ENCODE measurements at places on chromosomes 13 and 19. TPM values are rescaled to one million over a fixed set of nuclear protein-coding genes. Genes with fewer than 3 reads are reported as not detected.
A peak's percentile ranks its signal among the peaks of the same experiment; 100 is the strongest.

The C2CD4C gene
- total RNA-seq: not detected

DNA sequence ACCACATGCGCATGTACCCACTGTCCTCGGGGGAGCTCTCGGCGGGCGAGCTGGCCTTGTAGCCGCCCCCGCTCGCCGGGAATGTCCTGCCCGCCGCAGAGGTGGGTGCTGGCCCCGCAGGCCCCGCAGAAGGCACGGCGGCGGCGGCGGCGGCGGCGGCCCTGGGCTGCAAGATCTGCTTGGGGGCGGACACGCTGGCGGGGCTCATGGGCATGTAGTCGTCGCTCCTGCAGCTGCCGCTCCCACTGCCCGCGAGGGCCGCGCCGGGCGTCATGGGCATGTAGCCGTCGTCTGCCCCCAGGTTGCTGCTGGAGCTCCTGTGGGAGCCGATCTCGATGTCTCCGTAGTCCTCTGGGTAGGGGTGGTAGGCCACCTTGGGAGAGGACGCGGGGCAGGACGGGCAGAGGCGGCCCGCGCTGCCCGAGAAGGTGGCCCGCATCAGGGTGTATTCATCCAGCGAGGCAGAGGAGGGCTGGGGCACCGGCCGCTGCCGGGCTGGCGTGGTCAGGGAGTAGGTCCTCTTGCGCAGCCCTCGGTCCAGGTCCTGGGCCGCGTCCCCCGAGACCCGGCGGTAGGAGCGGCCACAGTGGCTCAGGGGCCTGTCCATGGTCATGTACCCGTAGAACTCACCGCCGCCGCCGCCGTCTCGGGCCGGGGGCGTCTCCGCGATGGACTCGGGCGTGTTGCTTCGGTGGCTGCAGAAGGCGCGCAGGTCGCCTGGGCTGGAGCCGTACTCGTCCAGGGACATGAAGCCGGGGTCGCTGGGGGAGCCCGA, 2.4 kb downstream of the IRS2 start:
- H3K27ac ChIP-seq: no peak overlapping the region
- peaks cover 20% of the 10 kb centered on the region for H3K36me3 ChIP-seq
- H3K27me3 ChIP-seq: no peaks in the 10 kb centered on the region
- no peak for DNase-seq
- peak overlapping the region; percentile 81 for H3K4me3 ChIP-seq

DNA sequence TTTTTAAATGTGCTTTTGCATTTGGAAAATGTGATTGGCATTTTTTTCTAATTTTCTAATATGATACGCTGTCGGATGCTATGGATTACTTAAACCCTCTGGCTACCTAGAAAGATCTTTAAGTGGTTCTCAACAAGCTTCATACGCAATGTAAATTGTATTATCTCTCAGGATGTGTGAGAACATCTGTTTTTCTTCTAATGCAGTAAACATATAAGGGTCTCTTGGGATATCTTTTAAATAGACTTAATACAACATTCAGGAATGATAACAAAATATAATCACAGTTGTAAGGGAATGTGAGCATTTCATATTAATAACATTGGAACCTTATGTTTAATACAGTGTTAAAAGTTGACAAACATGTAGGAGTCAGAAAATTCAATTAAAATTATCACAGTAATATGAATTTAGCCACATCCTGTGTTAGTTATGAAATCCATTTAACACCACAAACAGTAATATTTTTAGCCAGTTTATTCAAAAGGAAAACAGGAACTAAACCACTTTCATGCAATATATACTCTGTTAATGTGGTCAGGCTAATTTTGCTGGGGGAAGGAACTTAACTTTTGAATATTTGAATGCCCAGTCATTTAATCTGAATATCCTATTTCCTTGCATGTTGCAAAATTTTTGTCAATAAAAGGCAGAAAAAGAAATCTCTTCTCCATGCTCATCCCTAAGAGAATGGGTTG, 15.0 kb upstream of the ALOX5AP start:
- H3K27me3 ChIP-seq: no peaks in the 10 kb centered on the region
- no peaks in the 10 kb centered on the region for H3K36me3 ChIP-seq
- H3K4me1 ChIP-seq: peaks cover 15% of the 10 kb centered on the region
- H3K4me3 ChIP-seq: no peak overlapping the region

GRCh38 chr13:38854226-38854625, 136.4 kb downstream of the STOML3 start:
- H3K36me3 ChIP-seq: peaks cover 6% of the 10 kb centered on the region
- no peak overlapping the region for H3K27ac ChIP-seq
- no peak overlapping the region for H3K4me3 ChIP-seq
- H3K27me3 ChIP-seq: no peaks in the 10 kb centered on the region
- no peak for DNase-seq
- H3K4me1 ChIP-seq: peaks cover 5% of the 10 kb centered on the region

DNA sequence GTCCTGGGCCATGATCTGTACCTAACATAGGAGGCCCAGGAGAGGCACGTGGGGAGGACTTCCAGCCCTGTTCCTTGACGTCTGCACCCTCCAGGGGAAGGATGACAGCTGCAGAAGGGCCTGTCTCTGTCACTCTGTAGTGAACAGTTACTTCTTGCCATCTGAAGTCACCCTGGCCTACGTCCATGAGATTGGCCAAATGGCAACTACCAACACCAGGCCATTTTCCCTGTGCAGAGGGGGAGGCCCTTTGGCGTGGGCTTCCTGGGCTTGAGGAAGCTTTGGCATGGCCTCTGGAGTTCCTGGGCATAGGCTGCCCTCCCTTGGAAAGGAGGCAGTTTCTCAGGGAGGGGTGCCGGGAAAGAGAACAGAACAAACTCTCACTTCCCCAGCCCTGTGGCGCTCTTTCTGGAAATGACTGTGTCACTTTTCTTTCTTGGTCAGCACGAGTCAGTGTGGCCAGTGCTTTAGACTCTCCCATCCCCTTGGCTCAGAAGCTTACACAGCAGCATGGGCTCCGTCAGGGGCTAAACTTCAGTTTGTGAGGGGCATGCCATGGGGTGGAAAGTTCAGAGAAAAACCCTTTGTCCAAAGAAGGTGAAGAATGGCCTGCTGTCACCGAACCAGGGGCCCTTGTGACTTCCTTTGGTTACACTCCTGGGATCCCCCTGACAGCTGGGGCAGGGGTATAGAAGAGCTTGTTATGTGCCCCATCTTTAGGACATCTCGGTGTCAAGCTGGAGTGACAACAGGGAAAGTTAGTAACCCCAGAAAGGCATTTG, 5.3 kb downstream of the CARM1 start:
- H3K4me1 ChIP-seq: peaks cover 75% of the 10 kb centered on the region
- peak overlapping the region; percentile 10 for H3K27ac ChIP-seq
- no peak for DNase-seq
- no peaks in the 10 kb centered on the region for H3K36me3 ChIP-seq
- no peaks in the 10 kb centered on the region for H3K27me3 ChIP-seq
- no peak overlapping the region for H3K4me3 ChIP-seq

DNA sequence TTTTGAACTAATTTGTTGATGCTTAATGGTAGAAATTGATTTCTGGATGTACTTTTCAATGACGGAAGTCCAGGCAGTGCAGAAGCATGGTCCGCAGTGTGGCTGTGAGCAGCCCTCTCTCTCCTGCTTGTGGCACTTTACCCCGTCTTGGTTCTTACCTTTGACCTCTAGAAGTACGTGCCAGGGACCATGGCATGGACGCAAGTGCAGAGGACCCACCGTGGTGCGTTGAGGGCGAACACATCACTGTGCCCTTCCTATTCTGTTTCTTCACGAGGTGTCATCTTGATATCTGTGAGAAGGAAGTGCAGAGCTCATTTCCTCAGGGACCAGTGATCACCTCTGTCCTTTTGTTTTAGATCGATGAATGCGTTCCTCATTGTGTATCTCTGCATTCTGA, 135.2 kb downstream of the ATP11A start:
- peaks cover 82% of the 10 kb centered on the region for H3K36me3 ChIP-seq
- H3K27ac ChIP-seq: no peak overlapping the region
- H3K4me3 ChIP-seq: no peak overlapping the region

DNA sequence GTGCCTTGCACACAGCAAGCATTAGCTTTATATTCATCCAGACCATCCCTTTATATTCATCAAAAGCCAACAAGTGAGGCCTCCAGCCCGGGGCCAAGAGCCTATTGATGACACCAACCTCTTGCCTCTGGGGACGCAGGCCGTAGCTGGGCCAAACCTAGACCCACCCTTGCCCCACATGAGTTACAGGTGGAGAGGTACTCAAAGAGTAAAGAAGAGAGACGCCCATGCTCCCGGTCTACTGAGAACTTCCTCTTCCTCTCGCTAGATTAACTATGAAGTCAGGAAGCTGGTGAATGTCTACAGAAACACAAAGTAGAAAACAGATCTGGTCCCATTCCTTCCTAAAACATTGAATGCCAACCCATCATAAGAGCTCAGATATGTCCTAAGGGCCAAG, 3.8 kb upstream of the MLNR start:
- peaks cover 19% of the 10 kb centered on the region for H3K4me1 ChIP-seq
- no peaks in the 10 kb centered on the region for H3K36me3 ChIP-seq
- no peak overlapping the region for H3K4me3 ChIP-seq
- H3K27me3 ChIP-seq: peaks cover 28% of the 10 kb centered on the region
- DNase-seq: no peak

GRCh38 chr19:35869327-35870123, 1.2 kb downstream of the APLP1 start:
- peaks cover 6% of the 10 kb centered on the region for H3K36me3 ChIP-seq
- peaks cover 21% of the 10 kb centered on the region for H3K4me1 ChIP-seq
- H3K4me3 ChIP-seq: peak overlapping the region; percentile 57
- peak overlapping the region; percentile 6 for H3K27ac ChIP-seq
- DNase-seq: peak; percentile 94

GRCh38 chr13:44451126-44451525, 77.5 kb downstream of the SERP2 start:
- no peak overlapping the region for H3K27ac ChIP-seq
- H3K27me3 ChIP-seq: no peaks in the 10 kb centered on the region
- no peaks in the 10 kb centered on the region for H3K4me1 ChIP-seq
- H3K4me3 ChIP-seq: no peak overlapping the region
